Renal cortex interstitium (tissue), 15 donors: ENCODE measurements at places on chromosomes 1 and 21. TPM values are rescaled to one million over a fixed set of nuclear protein-coding genes. Genes with fewer than 3 reads are reported as not detected.

The MYOM3 gene
- polyA plus RNA-seq: 18.5 TPM

The C1orf74 gene
- polyA plus RNA-seq: 3.8 TPM

The CFH gene
- polyA plus RNA-seq: 23.9 TPM

The TMPRSS2 gene
- 30.0 TPM for polyA plus RNA-seq

The DNAI4 gene
- polyA plus RNA-seq: 16.2 TPM

The NVL gene
- polyA plus RNA-seq: 39.8 TPM

The CHIT1 gene
- 0.45 TPM for polyA plus RNA-seq

The UBL4B gene
- polyA plus RNA-seq: not detected

The PRDX1 gene
- polyA plus RNA-seq: 376 TPM
